Dorsolateral prefrontal cortex (tissue), 122 donors: ENCODE measurements at places on chromosomes 3 and 15. TPM values are rescaled to one million over a fixed set of nuclear protein-coding genes. Genes with fewer than 3 reads are reported as not detected.

KBTBD8 gene
- 11.6 TPM for total RNA-seq

PLSCR5 gene
- not detected for total RNA-seq

DLL4 gene
- total RNA-seq: 10.5 TPM

ZNF620 gene
- total RNA-seq: 7.7 TPM

ATP13A3 gene
- total RNA-seq: 84.6 TPM

ZNF502 gene
- 4.0 TPM for total RNA-seq

P2RY12 gene
- 15.8 TPM for total RNA-seq

CHCHD6 gene
- total RNA-seq: 58.4 TPM

CNBP gene
- total RNA-seq: 226 TPM

TMCO5A gene
- total RNA-seq: not detected

PIF1 gene
- total RNA-seq: 4.6 TPM

RTP2 gene
- total RNA-seq: not detected

SCN11A gene
- total RNA-seq: 0.38 TPM

TRPM1 gene
- not detected for total RNA-seq

FBXW12 gene
- 1.7 TPM for total RNA-seq

STRIT1 gene
- not detected for total RNA-seq
